ENCODE measurements at places on chromosomes 5 and 9. TPM values are rescaled to one million over a fixed set of nuclear protein-coding genes. Genes with fewer than 3 reads are reported as not detected.

- DNase-seq = no peak
Observed at GRCh38 chr5:139597134-139597533, 36.0 kb downstream of the UBE2D2 start.

- no peak for DNase-seq
Observed at GRCh38 chr5:73791389-73791788, 165.4 kb downstream of the ARHGEF28 start.

DNA sequence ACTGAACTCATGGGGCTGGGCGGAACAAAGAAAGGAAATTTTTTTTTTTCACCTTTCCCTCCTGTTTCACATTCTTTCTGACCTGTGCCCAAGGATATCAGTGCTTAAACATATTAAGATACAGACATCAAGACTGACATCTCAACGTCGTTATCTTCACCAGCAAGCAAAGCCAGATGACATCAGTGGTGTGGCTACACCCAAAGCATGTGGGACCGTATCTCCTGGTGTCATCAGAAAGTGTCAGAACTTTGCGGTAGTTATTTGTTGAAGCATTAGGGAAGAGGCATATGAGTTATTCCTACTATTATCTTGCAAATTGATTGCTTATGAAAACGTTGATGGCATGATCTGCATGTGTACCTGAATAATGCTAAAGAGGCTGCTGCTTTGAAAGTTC is 487.4 kb downstream of the TLE4 start:
- DNase-seq = no peak

Gene SLC4A9
- total RNA-seq = not detected

Gene MYORG
- 1.1 TPM for total RNA-seq

Gene DNAH5
- not detected for total RNA-seq

Gene IGIP
- total RNA-seq = 3.1 TPM

Gene NR2F1-AS1
- not detected for total RNA-seq

Gene UAP1L1
- total RNA-seq = 22.0 TPM

Measured in natural killer cell treated with Interleukin-12 subunit alpha and Interleukin-12 subunit beta and Interleukin-15 and Interleukin-18, amount 100 ng/mL, for 72 hours (primary cell).